ENCODE measurements at places on chromosomes 2 and 18. TPM values are rescaled to one million over a fixed set of nuclear protein-coding genes. Genes with fewer than 3 reads are reported as not detected.
A peak's percentile ranks its signal among the peaks of the same experiment; 100 is the strongest.

GRCh38 chr2:96950381-96951124, 35.8 kb downstream of the FAM178B start:
- H3K4me3 ChIP-seq, result no peak overlapping the region
- H3K27me3 ChIP-seq, result no peaks in the 10 kb centered on the region
- no peaks in the 10 kb centered on the region for H3K36me3 ChIP-seq
- no peak overlapping the region for H3K27ac ChIP-seq
- no peak for DNase-seq

DNA sequence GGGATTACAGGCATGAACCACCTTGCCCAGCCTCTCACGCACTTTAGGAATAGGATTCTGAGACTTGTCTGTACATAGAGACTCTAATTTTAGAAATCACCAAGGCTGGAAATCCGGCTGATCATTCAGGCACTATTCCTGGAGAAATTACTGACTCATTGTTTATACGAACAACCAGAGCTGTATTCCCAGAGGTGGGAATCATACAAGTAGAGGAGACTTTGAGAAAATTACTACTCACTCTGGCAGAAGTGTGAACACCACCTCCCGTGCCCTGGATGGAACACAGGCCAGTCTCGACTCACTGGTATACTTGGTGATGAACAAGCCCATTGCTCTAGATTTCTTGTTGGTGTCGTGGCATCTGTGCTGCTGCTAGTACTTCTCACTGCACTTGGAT, 5.8 kb upstream of the ADNP2 start:
- H3K36me3 ChIP-seq, result no peaks in the 10 kb centered on the region
- H3K4me1 ChIP-seq, result peaks cover 19% of the 10 kb centered on the region
- H3K27me3 ChIP-seq, result no peaks in the 10 kb centered on the region
- DNase-seq, result no peak
- no peak overlapping the region for H3K27ac ChIP-seq

- H3K27ac ChIP-seq, result no peak overlapping the region
- no peak for DNase-seq
- H3K4me1 ChIP-seq, result no peaks in the 10 kb centered on the region
These were observed 15.0 kb downstream of the RND3 start for GRCh38 chr2:150472511-150472899.

DNA sequence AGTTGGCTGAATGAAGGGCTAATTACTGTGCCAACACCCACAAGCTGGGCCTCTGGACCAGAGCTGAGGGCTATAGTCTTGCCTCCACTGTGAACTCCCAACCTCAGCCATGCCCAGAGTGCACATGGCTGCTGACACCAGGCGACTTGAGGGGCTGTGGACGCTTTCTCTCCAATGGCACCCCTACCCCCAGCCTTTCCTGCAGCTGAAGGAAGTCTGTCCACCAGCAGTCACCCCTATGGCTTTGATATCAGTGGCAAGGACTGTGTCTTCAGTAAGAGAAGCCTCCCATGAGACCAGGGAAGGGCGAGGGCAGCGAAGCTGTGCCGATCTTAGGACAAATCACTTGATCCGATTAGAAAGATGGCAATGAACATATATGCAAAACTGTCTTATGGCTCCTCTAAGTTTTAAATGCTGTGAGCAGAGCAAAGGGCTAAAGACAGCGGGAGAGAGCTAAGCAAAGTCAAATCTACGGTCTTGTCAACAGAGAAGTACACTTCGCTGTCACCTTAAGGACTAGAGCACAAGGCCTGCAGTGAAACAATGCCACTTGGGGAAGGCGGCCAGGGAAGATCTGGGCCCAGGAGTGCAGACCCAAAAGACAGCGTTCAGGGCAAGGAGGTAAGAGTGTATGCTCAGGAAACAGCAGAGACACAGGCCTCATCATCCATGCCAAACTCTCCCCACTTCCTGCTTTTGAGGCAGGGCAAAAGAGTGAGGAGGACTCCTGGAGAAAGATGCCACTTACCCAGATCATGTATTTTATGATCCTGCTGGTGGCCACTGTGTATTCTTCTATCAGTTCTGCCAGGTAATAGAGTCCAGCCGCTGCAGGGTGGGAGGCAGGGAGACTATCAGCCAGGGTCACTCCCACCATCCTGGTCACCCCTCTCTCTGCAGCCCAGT, 1.5 kb downstream of the TEX261 start:
- H3K27me3 ChIP-seq, result no peaks in the 10 kb centered on the region
- H3K27ac ChIP-seq, result peak overlapping the region; percentile 92
- H3K4me3 ChIP-seq, result peak overlapping the region; percentile 99

- H3K27me3 ChIP-seq, result no peaks in the 10 kb centered on the region
- DNase-seq, result no peak
- H3K4me1 ChIP-seq, result no peaks in the 10 kb centered on the region
- no peak overlapping the region for H3K27ac ChIP-seq
These were observed 5.9 kb downstream of the NRXN1 start for GRCh38 chr2:51025906-51026555.

DNA sequence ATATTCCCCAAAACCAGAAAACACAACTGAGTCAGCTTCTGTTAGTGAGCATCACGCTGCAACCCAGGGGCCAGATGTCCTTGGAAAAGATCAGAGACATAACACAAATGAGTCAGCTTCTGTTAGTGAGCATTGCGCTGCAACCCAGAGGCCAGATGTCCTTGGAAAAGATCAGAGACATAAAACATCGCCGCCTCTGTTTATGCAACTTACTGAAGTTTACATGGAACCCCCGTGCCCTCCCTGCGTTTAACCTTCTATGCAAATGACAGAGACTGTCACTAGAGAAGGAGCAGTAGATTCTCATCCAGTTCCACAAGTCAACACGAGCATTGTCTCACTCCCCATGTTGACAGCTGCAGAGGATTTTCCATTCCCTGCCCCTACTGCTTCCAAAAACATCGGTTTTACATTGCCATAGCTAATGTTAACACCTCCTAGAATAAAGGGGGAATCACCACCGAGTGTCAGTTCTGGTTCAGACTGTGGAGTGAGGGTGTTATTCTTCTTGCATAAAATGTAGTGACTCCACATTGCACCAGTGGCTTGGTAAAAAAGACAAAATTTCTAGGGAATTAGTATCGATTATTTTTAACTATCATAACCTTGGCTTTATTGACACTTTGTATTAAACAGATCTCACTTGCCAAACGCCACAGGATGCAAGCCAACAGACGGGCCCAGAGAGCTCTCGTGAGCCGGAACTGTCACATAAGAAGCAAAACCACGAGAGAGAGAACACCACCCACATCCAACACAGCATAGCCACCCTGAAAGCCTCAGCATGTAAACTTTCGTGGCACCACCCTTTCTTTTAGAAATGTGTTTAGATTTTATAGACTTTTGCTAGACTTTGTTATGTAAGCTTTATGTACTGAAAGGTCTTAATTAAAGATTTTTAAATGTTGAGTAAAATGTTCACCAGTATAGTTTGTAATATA, 87.7 kb downstream of the SH3YL1 start:
- no peaks in the 10 kb centered on the region for H3K36me3 ChIP-seq
- peak overlapping the region; percentile 10 for H3K4me3 ChIP-seq
- H3K27ac ChIP-seq, result peak overlapping the region; percentile 38
- DNase-seq, result peak; percentile 77
- H3K27me3 ChIP-seq, result no peaks in the 10 kb centered on the region
- peaks cover 34% of the 10 kb centered on the region for H3K4me1 ChIP-seq

GRCh38 chr2:21427606-21428005, 303.8 kb downstream of the TDRD15 start:
- H3K36me3 ChIP-seq, result no peaks in the 10 kb centered on the region
- H3K27ac ChIP-seq, result no peak overlapping the region
- H3K4me3 ChIP-seq, result no peak overlapping the region
- peaks cover 2% of the 10 kb centered on the region for H3K4me1 ChIP-seq

DNA sequence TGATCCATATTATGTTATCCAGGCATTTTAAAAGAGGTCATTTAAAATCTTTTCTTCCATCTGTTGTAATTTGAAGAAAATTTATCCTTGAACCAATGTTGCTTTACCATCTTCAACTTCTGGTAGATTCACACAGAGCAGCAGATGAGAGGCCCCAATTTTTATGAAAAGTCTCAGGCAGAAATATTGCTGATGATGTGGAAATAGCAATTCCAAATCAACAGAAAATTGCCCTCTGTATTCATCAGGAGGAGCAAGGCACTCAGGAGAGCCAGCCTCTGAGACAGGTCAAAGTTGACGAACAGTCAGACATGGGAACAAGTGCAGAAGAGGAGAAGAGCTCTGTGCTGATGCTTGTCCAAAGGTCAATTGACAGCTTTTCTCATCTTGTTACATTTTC, 444.9 kb downstream of the NCKAP5 start:
- no peaks in the 10 kb centered on the region for H3K4me1 ChIP-seq
- no peak for DNase-seq
- H3K27me3 ChIP-seq, result no peaks in the 10 kb centered on the region
- no peaks in the 10 kb centered on the region for H3K36me3 ChIP-seq

GRCh38 chr2:202056611-202057010, 16.4 kb upstream of the KIAA2012 start:
- H3K27me3 ChIP-seq, result peaks cover 33% of the 10 kb centered on the region
- H3K4me1 ChIP-seq, result no peaks in the 10 kb centered on the region
- no peak for DNase-seq
- no peaks in the 10 kb centered on the region for H3K36me3 ChIP-seq
- H3K27ac ChIP-seq, result no peak overlapping the region
- H3K4me3 ChIP-seq, result no peak overlapping the region

DNA sequence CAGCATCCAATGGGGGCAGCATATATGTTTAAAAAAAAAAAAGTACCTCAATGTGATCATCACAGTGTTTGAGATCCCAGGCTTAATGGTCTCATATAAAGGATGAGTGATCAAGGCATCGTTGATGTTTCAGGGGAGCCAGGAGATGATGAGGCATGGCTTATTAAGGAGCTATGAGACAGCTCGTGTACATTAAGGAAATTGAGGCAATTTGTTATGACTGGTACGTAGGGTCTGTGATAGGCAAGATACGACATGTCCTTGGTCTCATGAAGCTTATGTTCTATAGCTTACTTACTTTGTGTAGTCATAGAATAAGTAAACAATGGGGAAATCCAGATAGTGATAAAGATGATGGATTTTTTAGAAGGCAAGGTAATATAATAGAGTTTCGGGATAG, 49.1 kb upstream of the FAM171B start:
- H3K4me1 ChIP-seq, result peaks cover 17% of the 10 kb centered on the region
- H3K27me3 ChIP-seq, result no peaks in the 10 kb centered on the region
- no peak for DNase-seq
- no peak overlapping the region for H3K27ac ChIP-seq

DNA sequence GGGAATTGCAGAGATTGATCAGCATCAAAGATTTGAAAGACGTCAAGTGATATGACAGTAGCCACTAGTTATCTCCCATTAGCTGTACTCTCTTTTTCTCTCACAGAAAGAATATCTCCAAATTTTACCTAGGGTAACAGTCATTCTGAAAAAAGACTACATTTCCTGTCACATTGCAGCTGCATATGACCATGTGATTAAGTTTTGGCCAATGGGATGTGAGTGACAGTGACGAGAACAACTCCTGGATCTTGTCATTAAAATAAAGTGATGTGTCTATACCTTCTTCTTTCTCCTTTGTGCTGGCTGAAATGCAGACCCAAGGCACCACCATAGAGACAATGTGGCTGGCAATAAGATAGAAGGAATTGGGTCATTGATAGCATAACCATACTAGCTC, 10.5 kb upstream of the NEUROD1 start:
- no peaks in the 10 kb centered on the region for H3K36me3 ChIP-seq
- no peak for DNase-seq
- H3K27me3 ChIP-seq, result peaks cover 31% of the 10 kb centered on the region
- H3K27ac ChIP-seq, result no peak overlapping the region
- no peaks in the 10 kb centered on the region for H3K4me1 ChIP-seq
- H3K4me3 ChIP-seq, result no peak overlapping the region

DNA sequence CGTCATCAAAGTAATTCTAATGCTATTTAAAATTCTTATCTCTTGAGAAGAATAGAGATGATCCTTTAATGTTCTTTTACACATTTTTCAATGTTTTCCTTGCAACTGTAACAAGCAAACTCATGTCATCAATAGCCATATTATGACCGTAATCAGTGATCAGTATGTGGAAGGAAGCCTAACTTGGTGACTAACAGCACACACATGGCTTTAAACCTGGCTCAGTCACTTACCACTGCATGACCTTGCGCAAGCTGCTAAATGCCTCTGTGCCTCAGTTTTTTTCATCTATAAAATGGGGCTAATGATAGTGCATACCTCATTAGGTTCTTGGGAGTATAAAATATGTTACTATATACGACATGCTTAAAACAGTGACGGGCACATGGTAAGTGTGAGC, 149.7 kb downstream of the BCL2 start:
- H3K4me1 ChIP-seq, result peaks cover 62% of the 10 kb centered on the region
- DNase-seq, result no peak
- H3K27ac ChIP-seq, result no peak overlapping the region
- no peak overlapping the region for H3K4me3 ChIP-seq

DNA sequence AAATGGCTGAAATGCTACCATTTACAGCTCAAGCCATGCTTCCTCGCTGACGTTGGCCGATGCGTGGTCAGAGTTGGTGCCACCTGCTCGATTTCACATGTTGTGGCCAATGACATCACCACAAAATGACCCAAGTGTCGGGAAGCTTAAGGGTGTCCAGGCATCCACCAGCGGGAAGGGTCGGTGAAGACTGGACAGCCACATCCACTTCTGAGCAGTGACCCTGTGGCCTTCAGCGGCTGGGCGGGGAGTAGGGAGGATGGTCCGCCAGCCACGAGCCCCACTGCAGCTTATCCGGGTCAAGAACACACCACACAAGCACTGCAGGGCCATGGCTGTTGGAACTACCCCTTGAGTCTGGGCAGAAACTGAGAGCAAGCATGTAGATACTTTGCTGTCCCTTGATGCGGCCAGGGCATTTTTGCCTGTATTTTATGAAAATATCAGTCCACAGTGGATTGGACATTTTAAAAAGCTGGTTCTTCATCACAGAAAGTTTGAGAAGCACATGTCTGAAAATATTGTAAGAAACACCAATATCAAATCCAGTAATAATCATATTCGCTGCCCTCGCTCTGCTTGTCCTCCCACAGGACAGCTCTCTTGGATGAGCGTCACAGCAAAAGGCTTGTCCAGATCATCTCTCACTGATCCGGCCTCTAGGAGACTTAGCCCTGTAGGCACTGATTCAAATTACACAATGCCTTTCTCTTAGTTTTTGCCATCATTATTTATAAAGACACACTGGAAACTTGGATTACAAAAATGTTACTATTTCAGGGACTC, 174.0 kb downstream of the TWIST2 start:
- no peaks in the 10 kb centered on the region for H3K36me3 ChIP-seq
- peaks cover 2% of the 10 kb centered on the region for H3K27me3 ChIP-seq
- DNase-seq, result no peak
- no peaks in the 10 kb centered on the region for H3K4me1 ChIP-seq
- no peak overlapping the region for H3K27ac ChIP-seq

Gene PRR30
- total RNA-seq, result not detected

Gene GAREM1
- not detected for total RNA-seq

Gene C2orf66
- total RNA-seq, result not detected

Gene TEX44
- not detected for total RNA-seq

Gene TNFRSF11A
- 8.0 TPM for total RNA-seq
